ENCODE measurements at places on chromosomes 5 and 9.

GRCh38 chr5:21823588-21823987 lies 1029.6 kb downstream of the CDH12 start:
- DNase-seq: no peak

DNA sequence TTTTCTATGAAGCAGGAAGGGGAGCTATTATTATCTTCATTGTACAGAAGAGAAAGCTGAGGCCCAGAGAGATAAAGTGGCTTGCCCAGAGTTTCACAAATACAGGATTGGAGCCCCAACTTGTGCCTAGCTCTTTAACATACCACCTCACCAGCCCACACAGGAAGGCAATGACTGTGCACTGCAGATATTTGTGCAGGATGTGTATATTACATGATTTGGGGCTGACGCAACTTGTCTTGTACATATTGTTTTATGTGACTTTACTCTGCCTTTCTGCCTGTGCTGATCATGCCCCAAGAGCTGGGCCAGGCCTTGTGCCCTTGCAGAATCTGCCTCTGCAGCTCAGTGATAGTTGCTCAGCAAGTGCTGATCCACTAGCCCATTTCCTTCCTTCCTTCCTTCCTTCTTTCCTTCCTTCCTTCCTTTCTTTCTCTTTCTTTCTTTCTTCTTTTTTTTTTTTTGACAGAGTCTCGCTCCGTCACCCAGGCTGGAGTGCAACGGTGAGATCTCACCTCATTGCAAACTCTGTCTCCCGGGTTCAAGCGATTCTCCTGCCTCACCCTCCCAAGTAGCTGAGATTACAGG lies 106.6 kb upstream of the TBCA start:
- peak; percentile 29 for DNase-seq

GRCh38 chr9:107218829-107219485 lies 64.1 kb upstream of the RAD23B start:
- DNase-seq: no peak

DNA sequence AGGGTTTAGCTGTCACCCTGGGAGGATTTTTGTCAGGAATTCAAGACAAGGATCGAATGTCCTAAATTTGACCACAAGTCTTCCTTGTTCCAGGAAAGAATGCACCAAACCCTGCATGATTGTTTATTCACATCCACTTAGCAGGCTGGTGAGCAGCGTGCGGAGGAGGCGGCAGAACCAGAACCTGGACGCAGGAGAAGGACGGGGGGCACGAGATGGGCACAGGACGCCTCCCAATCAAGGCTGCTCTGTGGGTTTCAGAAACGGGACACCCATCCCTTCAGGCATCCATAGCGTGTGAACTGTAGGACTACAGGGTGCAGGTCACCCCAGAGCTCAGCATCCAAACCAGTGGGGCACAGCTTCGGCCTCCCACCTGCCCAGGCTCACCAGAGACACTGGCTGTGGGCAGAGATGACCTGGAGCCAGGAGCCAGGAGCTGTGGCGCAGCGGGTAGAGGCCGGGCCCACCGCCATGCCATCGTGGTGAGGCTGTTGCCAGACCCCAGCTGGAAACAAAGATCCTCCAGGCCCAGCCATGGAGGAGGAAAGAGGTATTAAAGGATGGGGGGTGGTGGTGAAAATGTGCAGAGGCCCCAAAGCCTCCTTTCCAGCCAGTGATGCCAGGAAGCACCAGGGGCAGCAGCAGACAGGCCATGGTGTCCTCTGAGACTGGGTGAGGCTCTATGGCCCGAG lies 32.3 kb upstream of the ADAMTS2 start:
- DNase-seq: no peak

DNA sequence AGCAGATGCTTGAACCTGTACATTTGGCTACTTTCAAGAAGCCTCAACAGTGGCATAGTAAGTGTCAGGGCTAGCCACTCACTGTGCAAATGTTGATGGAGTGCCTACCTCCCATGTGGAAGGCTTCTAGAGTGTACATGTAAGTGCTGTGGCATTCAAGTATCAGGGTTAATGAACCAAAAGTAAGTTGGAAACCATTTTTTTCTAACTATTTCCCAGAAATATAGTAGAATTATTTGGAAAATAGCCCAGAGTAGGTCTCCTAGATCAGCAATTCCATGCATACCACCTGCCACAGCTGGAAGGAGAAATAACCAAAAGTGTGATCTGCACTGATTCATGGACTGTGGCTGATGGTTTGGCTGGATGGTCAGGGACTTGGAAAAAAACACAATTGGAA lies 53.3 kb downstream of the FOXD1 start:
- no peak for DNase-seq
